HepG2 (cell line): ENCODE measurements at places on chromosomes 11 and 22. TPM values are rescaled to one million over a fixed set of nuclear protein-coding genes. Genes with fewer than 3 reads are reported as not detected.

The GP1BB gene
- total RNA-seq, result not detected in 2 replicates

DNA sequence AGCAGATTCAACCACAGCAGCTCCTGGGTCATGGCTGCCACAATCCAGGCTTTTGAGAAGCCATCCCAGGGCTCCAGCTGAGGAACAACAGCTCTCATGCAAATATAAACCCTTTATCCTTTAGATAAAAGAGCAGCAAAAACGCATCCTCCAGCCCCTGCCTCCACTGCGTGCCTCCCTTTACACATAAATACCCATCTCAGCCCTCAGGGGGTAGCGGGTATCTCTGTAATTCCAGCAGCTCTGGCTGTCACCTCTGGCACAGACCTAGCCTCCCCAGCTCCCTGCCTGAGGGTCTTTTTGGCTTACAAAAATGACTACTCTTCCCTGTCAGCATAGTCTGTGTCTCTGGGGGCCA is 21.6 kb downstream of the LMO1 start:
- no peak for DNase-seq

DNA sequence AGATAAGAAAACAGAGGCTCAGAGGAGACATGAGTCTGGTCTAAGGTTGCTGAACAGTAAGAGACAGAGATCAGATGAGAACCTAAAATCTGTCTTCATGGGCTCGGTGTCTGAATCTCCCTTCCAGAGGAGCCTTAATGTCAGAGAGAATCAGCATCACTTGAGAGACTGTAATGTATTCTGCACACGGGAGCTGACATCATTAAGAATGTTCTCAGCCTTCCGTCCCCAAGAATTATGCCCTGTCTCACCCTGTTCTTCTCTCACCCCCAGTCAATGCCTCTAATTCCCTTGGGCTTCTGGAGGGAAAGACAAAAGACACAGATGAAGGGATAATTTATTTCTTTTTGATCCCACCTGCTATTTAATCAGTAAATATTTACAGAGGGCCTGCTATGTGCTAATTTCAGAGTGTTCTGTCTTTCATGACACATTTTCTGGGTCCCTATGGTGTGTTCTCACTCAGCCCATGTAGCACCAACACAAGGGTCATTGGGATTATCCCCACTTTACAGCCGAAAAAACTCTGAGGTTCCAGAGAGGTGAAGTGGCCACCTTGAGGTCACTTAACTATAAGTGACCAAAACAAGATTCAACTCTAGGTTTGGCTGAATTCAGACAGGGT is 61.8 kb downstream of the CD82 start:
- DNase-seq, result no peak

The KCNQ1OT1 gene
- total RNA-seq, result 2.5 and 18.9 TPM in 2 replicates

GRCh38 chr11:13885083-13885482 is 77.4 kb upstream of the SPON1 start:
- DNase-seq, result no peak

The FOLR2 gene
- total RNA-seq, result not detected in 2 replicates

GRCh38 chr22:41912338-41913039 is 2.4 kb downstream of the SHISA8 start:
- DNase-seq, result no peak

DNA sequence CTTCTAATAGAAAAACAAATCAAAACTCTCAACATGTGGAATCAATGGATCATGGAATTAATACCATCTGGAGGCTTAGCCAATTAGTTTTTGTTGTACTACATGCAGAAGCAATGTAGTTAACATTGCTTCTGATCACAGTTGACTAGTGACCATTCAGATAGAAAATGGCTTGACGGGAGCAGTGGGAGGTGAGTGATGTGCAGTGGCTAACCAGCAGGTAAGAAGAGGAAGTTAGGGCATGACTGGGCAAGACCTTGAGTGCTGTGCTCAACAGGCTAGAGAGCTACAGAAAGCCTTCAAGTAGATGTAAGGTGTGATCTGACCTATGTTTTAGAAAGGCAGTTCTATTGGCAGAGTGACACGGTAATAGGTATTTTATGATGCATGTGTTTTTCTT is 60.7 kb upstream of the ALKBH3 start:
- no peak for DNase-seq

- DNase-seq, result no peak
Measured at GRCh38 chr11:128624269-128625175, 37.2 kb upstream of the ETS1 start.

The NXF1 gene
- 26.2 and 30.9 TPM in 2 replicates for total RNA-seq

The OR52I2 gene
- not detected in 2 replicates for total RNA-seq

GRCh38 chr22:44870021-44870420 is 117.6 kb downstream of the ARHGAP8 start:
- DNase-seq, result no peak

The PHOX2A gene
- not detected in 2 replicates for total RNA-seq

GRCh38 chr11:114160894-114161293 is 101.4 kb downstream of the ZBTB16 start:
- no peak for DNase-seq

GRCh38 chr22:25546751-25547150 is 17.7 kb upstream of the GRK3 start:
- DNase-seq, result no peak

The XKR3 gene
- not detected in 2 replicates for total RNA-seq

DNA sequence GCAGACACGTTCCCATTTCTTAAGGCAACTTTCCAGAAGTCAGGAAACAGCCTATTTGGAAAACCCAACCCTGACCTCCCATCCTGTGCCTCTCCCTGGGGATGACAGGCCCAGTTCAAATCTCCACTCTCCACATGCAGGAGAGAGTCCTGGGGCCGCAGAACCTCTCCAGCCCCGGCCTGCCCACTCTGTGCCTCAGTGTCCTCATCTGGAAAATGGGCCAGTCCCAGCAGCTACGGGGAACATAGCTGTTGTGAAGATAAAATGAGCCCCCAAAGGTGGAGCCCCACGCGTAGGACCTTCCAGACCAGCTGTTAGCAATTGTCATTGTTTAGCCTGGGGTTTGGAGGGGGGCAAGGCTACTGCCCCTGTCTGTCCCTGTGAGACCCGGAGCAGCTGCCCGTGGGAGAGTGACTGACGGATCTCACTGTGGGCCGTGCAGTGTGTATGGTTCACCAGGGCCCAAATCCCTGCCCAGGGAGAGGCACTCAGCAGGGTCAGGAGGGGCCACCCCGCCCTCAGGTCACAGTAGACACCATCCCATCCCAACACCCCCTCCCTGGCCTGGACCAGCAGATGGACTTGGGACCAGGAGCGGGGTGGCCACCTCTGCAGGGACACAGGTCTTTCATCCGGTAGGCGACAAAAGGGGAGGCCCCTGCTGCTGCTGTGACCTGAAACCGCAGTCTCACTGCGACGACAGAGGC is 145.9 kb downstream of the CTTN start:
- DNase-seq, result no peak
